Spinal cord (tissue), 10 donors: ENCODE measurements at places on chromosomes 16 and 17. TPM values are rescaled to one million over a fixed set of nuclear protein-coding genes. Genes with fewer than 3 reads are reported as not detected.

DNA sequence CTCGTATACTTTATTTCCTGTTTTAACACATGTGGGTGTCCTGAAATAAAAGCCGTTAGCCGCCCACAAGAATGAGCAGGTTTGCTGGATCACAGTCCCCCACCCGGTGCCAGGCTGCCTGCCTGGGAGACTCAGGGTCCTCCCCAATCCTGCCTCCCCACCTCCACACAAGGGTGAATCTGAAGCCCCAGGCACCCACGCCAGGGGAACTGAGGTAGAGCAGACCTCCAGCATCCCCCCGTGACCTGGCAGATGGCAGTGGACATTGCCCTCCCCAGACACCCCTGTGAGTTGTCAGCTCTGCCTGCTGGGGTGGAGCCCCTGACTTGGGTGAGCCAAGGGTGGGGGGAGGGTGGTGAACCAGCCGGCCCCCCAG, 114.8 kb downstream of the METRNL start:
- no peak for DNase-seq

- no peak for DNase-seq
Observed at GRCh38 chr17:3968886-3969524, 4.8 kb upstream of the ATP2A3 start.

GRCh38 chr17:45855691-45856336, 11.1 kb downstream of the SPPL2C start:
- DNase-seq: peak; percentile 63

The CDRT4 gene
- total RNA-seq: 6.7 TPM

The SYT17 gene
- 11.3 TPM for total RNA-seq

DNA sequence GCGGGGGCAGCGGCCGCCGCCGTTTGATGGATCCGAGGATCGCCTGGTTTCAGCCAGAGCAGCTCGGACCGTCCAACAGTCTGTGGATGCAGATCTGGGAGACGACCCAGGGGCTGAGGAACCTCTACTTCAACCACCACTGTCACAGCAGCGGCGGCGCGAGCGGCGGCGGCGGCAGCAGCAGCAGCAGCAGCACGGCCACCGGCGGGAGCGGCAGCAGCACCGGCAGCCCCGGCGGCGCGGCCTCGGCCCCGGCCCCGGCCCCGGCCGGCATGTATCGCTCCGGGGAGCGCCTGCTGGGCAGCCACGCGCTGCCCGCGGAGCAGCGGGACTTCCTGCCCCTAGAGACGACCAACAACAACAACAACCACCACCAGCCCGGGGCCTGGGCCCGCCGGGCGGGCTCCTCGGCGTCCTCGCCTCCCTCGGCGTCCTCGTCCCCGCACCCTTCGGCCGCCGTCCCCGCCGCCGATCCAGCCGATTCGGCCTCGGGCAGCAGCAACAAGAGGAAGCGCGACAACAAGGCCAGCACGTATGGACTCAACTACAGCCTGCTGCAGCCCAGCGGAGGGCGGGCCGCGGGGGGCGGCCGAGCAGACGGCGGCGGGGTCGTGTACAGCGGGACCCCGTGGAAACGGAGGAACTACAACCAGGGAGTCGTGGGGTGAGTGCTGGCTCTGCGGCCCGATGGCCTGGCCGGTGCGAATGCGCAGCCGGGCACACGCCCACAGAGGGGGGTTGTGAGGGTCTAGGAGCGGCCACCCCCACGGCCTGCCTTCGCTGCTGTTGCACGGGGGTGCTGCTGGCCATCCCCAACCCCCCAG, 702 bp downstream of the TENT4B start:
- DNase-seq: no peak
